Stimulated activated CD4-positive, alpha-beta T cell treated with anti-CD3 and anti-CD28 coated beads, Interleukin-2, amount 100 ng/mL, for 24 hours (primary cell): ENCODE measurements at places on chromosomes 7 and 10.

- no peak for DNase-seq
Observed at GRCh38 chr10:104337521-104337984, 712 bp downstream of the ITPRIP start.

DNA sequence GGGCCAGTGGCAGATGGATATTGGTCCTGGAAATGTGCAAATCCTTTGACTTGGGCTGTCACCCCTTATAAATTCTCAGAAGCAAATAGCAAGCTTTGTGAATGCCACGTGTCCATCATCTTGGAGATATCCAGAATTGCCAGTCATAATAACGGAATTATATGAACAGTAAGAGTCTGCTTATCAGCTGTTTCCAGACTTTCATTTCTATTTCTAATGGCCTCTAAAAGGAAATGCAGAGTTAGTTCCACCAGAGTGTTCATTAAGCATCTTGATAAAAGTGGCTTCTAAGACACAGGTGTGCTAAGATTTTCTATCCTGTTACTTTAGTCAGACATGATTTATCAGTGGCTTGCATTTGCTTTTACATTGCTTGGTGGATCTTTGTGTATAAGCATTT, 87.4 kb downstream of the RAMP3 start:
- no peak for DNase-seq

GRCh38 chr7:43546231-43546630, 36.7 kb upstream of the STK17A start:
- no peak for DNase-seq

GRCh38 chr7:92914645-92915044, 78.3 kb upstream of the CDK6 start:
- DNase-seq, result no peak

DNA sequence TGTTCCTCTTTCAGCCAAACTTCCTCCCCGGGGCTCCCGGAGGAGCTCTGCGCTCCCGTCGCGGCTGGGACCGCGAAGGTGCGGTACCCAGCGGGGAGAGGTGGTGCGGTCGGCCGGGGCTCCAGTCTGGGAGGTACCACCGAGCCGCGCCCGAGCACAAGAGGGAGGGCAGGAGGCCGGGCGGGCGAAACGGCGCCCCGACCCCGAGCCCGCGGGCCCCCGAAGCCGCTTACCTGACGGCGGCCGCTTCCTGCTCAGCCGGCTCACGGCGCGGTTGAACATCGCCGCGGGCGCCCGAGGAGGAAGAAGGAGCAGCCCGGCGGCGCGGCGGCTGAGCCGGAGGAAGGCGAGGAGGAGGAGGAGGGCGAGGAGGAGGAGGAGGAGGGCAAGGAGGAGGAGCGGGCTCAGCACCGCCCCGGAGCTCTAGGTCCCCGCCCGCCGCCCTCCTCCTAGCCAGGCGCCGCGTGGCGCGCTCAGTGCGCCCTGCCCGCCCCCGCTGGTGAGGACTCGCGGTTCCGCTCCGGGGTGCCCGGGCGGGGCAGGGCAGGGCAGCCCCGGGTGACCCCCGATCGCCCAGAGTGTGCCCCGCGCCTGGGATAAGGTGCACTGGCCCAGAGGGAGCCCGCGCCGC, at the start of gene RGS10:
RGS10 (minus strand) TSS at position 363 of the 631 bp plus-strand sequence; CDS start at position 282, 81 bp downstream.
- DNase-seq, result peak; percentile 92

- no peak for DNase-seq
Observed at GRCh38 chr10:33506391-33506790, 171.9 kb upstream of the NRP1 start.

DNA sequence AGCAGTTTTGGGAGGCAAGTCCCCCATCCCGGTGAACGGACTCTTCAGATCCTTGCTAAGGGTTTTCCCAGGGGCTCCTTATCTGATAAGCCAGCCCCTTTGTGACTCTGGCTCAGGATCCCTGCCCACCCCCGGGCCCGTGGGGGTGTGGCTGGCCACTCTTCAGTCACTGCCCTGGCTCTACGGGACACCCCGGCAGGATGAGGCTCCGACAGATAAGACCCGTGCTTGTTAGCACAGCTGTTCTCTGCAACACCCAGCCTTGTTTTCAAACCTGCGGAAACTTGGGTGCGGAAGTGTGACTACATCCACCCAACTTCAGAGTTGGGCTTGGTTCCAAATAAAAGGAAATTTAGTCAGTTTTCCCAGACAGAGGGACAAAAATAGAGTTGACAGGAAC, 66.7 kb upstream of the PODXL start:
- DNase-seq, result no peak
